ENCODE measurements at places on chromosomes 3 and 15. TPM values are rescaled to one million over a fixed set of nuclear protein-coding genes. Genes with fewer than 3 reads are reported as not detected.
A peak's percentile ranks its signal among the peaks of the same experiment; 100 is the strongest.

DNA sequence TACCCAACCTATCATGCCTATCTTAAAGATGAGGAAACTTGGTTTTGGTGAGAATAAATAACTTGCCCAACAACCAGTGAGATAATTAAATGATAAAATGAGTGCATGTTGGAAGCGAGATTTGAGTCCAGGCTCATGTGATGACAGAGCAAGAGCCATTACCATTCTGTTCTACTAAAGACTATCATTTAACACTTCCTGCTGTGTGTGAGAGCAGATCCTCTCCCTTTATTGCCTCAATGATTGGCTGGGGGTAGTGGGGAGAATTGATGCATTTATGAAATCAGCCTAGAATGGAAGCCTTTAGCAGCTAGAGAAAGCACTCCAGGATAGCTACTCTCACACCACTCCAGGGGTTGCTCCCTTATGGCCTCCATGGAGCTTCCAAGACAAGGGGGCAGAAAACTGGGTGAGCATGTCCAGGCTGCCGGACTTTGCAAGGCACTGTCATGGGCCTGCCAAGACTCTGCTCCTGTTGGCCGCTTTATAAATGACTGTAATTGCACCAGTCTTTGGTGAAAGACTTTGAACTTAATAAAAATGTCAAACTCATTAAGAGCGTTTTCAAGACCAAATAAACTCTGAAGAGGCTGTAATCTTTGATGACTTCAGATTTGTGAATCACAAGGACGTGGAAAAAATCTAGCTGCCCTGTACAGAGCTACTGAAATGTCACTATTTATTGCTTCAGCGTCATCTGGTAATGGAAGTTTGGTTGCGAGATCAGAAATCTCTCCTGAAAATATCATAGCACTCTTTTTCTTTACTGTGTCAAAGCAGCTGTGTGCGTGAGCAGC lies 209.1 kb upstream of the NR2E3 start:
- no peak overlapping the region for H3K27ac ChIP-seq
- H3K4me1 ChIP-seq, result peaks cover 11% of the 10 kb centered on the region
- no peaks in the 10 kb centered on the region for H3K36me3 ChIP-seq

Gene KBTBD13
- total RNA-seq, result not detected

DNA sequence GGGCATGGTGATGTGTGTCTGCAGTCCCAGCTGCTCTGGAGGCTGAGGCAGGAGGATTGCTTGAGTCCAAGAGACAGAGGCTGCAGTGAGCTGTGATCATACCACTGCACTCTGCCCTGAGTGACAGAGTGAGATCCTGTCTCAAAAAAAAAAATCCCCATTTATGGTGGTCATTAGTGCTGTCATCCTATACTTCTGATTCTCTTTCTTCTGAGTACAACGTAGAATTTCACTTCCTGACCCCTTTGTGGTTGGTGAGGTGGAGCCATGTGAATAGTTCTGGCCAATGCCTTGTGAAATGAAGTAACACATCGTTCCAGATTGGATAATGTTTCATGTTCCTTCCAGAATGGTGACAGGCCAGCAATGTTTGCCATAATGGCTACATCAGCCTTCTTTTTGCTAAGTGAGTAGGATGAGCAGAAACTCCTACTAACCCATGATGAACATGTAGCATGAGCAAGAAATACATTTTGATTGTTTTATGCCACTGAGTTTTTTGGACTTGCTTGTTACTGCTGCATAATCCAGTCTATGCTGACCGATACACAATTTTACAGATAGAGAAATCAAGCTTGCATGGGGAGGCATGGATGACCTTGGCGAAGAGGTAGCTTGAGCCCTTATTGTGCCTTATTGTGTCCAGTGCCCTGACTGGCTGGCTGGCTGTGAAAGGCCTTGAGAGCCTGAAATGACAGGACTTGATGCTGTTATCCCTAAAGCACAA lies 30.9 kb upstream of the TLE3 start:
- peaks cover 8% of the 10 kb centered on the region for H3K4me1 ChIP-seq
- no peak overlapping the region for H3K4me3 ChIP-seq
- no peak for DNase-seq

Gene PPM1L
- 30.1 TPM for total RNA-seq

DNA sequence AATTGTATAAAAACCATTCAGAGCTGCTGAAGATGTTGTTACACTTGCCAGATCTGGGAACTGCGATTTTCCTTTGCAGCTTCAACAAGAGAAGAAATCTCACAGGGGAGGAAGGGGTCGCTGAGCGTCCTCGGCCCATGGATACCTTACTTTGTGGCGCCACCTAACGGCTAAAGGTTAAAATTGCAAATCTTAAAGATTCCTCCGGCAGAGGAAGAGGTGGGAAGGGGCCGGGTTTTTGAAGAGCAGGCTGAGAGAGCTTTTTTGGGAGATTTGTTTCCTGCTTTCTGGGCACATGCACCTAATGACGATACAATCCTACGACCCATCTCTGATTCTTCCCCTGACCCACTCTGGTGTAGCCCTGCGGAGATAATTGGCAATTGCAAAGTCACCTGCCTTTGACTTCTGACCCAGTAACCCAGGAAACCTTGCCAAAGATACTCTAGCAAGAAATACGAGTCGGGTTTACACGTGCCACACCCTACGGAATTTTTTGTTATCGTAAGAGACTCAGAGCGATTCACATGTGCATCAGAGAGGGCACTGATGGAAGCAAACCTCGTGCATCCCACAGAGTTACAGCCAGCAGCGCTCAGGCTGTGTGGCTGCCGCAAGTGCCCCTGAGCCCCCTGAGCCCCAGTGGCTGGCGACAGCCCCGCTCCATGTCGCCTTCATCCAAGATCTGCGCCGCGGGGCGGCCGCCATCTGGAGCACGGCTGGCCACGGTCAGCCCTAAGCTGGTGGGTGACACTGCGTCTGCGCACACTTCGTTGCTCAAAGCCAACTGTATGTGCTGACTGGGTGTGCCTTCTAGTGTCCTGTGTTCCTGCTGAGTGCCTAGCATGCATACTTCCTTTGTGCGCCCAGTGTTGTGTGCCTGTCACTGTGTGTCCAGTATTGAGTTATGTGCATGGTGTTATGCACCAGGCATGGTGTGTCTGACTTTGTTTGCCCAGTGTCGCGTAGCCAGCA lies 55.2 kb upstream of the CHRNA7 start:
- H3K27me3 ChIP-seq, result peaks cover 47% of the 10 kb centered on the region
- peak; percentile 56 for DNase-seq
- H3K36me3 ChIP-seq, result no peaks in the 10 kb centered on the region
- H3K27ac ChIP-seq, result no peak overlapping the region
- H3K4me1 ChIP-seq, result peaks cover 2% of the 10 kb centered on the region
